ENCODE measurements at places on chromosomes 7 and 10.

- no peak for DNase-seq
Measured at GRCh38 chr10:100501423-100501822, 18.2 kb downstream of the SEC31B start.

- no peak for DNase-seq
Measured at GRCh38 chr7:106870983-106871410, 5.9 kb downstream of the PIK3CG start.

DNA sequence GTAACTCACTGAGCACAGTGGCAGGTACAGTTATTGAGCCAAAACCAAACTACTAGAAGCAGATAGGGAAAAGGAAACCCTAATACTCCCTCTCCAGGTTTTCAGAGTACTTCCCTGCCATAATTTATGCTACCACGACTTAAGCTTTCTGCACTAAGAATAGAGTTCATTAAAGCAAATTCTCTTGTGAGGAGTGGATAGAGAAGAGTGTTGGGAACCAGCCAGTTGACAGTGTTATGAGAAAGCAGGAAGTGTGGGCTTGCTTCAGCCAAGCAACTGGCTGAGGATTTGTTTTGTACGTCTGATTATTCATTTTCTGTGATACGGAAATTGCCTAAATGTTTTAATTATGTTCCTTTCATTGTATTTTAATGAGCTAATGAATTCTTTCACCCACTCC lies 280.5 kb downstream of the KIF20B start:
- no peak for DNase-seq

GRCh38 chr7:137591421-137591837 lies 247.9 kb upstream of the PTN start:
- DNase-seq, result no peak

DNA sequence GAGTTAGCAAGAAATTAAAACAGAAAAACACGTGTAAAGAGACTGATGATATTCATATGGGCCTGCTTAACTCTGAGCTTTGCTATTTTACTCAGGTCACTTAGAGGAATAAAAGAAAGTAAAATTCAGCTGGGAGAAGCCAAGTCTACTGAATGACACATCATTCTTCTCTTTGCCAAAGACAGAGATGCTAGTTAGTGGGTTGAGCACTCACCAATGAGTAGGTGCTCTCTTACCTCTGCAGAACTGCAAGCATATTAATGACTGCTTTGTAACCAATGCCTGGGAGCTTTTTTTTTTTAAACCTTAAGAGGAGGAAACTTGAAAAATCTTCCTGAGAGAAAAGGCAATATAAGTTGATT lies 44.8 kb upstream of the BAMBI start:
- DNase-seq, result no peak

GRCh38 chr7:91324663-91325062 lies 60.4 kb downstream of the FZD1 start:
- no peak for DNase-seq

- DNase-seq, result no peak
Measured at GRCh38 chr10:75959912-75960311, 528.5 kb downstream of the LRMDA start.

GRCh38 chr7:156232931-156233705 lies 407.5 kb upstream of the RNF32 start:
- no peak for DNase-seq

DNA sequence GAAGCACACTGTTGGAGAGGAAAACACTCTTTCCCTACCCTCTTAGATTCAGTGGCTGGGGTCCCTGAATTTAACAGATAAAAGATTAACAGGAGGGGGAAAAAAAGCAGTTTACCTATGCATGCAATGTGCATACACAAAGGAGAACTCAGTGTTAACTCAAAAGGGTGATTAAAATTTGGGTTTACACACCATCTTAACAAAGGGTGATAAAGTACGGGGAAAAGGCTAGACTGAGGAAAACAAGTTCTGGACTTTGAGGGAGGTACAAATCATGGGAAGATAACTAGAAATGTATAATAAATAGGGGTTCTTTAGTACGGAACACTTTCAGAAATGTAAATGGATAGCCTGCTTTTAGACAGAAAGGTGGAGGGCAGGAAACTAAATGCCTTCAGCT lies 83.1 kb downstream of the SRPK2 start:
- no peak for DNase-seq

DNA sequence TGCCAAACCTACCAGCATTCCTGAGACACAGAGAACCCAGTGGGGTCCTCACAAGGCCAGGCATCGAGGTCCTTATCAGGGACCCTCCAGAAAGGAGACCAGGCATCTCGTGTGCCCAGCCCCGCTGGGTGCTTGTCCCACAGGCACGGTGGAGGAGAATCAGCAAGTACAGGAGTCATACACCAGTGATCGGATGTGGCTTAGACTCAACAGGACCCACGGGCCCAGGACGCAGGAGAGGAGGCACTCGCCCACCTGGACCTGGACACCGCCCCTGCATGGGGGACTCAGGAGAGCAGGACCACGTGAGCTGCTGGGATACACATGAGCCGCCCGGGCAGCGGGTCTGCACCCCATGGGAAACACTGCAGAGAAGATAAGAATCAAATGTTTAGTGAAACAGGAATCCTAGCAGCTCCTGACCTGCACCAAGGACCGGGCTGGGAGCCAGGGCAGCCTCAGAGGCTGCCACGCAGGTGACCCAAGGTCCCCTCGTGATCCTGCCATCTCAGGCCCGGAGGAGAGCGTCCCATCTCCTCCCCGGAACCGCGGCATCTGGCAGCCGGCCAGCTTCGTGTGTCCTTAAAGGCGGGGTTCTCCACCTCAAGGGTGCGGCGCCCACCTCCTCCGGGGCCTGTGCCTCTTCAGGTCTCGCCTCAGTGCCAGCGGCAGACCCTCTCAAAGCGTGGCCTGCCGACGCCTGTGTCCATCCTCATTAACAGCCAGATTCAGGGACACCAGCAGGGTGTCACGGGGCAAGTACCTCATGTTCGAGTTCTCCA lies 59.2 kb downstream of the FOXL3 start:
- no peak for DNase-seq

DNA sequence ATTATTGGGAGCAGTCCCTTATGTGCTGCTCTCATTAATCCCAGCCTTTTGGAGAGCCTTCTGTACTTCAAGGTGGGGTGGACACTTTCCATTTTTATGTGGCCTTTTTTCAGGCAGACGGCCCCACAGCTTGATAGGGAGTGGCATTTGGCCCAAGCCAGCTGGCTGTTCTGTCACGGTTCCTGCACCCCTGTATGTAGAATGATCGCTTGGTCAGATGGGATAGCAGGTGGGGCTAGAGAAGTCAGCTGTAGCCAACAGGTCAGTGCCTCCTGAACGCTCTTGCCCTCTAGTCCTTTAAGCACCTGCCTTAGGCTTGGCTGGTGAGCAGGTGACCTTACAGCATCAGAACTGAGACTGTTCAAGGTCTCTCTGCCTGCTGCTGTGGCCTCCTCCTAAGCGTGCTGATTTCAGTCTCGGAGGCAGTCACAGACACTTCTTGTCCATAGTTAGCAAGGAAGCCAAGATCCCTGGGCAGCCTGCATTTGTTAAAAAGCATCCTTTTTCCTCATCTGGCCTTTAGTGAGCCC lies 95.3 kb downstream of the LRRC4 start:
- DNase-seq, result no peak

DNA sequence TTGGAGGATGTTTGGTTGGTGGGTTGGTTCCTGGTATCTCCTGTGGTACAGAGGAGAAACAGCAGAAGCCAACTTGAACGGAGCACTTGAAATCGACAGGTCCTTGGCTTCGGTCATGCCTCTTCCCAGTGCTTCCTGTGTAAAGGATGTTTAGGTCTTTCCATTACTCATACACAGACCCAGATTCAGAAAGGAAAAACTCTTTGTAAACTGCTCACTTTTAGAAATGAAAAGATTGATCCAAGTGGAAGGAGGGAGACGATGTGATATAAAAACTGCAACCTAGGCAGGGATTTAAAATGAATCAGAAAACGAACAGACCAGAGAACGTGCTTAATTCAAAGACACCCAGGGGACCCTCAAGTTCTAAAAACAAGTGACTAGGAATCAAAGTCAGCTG lies 338.4 kb downstream of the GALNT17 start:
- DNase-seq, result no peak

- no peak for DNase-seq
Measured at GRCh38 chr7:94348142-94348541, 46.6 kb upstream of the COL1A2 start.

GRCh38 chr10:129526943-129527342 lies 59.9 kb downstream of the MGMT start:
- DNase-seq, result no peak

DNA sequence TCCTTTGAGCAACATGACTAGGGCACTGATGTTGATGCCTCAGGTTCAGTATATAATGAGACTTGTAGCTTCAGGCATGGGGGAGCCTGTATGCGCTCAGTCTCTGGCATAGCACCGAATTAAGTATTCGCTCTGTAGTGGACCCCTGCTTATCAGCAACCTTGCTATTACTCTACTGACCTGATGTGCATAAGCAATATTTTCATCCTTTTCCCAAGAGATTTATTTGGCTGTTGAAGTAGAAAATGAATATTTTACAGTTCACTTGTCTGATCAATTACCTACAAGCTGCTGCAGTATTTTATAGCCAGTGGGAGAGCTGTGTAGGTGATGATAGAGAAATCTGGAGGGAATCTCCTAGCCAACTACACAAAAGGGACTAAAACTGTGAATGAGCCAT lies 781.6 kb upstream of the PHF14 start:
- DNase-seq, result no peak

DNA sequence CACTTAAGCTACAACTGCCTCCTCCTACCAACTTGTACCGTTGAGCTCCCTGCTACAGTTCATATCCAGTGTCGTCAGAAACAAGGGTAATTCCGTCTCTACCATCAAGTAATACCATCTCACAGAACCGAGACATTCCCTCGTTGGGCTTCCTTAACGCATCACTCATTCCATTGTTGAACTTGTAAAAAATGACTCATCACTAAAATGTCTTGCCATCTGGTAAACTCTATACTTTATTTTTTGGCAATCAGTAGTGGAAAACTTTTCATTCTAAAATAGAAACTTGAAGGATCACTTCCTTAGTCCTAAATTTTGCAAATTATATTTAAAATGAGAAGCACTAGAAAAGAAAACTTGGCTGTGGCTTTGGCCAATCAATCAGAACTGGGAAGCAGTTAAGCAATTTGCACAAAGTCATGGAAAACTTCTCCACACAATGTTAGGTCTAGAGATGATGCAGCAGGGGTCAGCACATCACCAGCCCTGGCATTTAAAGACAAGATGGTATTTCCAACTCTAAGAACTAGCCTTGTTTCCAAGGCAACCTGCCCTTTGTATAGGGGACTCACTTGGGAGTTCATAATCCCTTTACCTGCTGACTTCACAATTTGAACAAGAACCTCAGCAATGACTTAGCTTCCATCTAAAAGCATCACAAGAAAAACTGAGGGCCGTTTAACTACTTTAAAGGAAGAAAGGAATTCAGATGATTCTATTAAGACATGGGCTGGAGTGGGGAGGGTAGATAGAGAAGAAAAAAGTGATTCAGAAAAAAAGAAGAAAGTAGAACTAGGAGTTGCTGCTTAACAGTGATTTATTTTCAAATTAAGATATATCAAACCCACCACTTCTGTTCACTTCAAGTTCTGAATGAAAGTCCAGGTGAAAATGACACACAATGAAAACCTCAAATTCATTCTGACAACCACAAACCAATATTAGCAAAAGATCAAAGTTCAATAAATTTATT lies 288.1 kb downstream of the PARD3 start:
- DNase-seq, result no peak

DNA sequence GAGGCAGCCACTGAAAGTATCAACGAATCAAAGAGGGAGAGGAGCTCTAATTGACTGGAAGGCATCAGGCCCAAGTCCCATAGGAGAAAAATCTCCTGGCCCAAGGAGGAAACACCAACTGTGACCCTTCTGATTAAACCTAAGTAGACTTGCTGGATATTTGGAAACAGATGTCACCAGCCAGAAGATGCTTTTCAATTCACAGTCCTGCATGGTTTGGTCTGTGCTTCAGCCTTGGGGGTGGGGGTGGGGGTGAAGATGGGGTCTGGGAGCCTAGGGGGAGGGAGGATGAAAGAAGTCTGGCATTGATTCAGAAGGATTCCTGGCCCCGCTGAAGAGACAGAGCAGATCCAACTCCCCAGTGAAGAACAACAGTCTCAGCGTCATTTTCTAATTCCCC lies 623.7 kb downstream of the PARD3 start:
- DNase-seq, result no peak

DNA sequence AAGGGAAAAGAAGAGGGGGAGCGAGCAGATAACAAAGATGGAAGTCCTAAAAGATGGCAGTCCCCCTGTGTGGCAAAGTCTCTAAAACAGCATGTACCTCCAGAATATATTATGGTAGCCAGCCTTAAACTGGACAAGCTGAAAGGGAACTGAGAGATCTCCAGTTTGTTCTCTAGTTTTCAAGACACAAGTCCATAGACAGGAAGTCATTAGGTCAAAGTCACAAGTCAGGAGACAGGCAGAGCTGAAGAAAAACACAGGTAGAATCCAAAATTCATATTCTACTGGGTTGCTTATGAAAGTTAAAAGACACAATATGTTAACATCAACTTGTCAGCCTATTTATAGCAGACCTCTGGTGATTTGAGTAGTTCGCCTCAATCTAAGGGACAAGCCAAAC lies 38.7 kb downstream of the FAM107B start:
- no peak for DNase-seq

- no peak for DNase-seq
Measured at GRCh38 chr7:156558198-156558597, 82.4 kb upstream of the RNF32 start.

DNA sequence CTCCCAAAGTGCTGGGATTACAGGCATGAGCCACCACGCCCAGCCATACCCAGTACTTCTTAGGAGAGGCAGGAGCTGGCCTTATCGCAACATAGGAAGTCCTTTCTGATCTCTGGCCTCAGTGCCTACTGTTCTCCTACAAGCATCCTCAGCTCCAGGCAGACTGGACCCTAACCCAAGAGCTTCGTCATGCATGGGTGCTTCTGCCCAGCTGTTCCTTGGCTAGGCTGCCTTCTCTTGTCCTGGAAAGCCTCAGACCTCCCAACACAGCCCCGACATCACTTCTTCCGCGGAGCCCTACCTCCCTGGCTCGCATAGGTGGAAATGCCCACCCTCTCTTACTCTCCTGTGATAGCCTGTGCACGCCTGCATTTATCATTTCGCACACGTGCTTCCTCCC lies 15.8 kb downstream of the BCL7B start:
- DNase-seq, result no peak

- DNase-seq, result no peak
Measured at GRCh38 chr10:28135258-28135657, 136.4 kb upstream of the ODAD2 start.
